M059J (cell line): ENCODE measurements at places on chromosomes 5 and 9.

DNA sequence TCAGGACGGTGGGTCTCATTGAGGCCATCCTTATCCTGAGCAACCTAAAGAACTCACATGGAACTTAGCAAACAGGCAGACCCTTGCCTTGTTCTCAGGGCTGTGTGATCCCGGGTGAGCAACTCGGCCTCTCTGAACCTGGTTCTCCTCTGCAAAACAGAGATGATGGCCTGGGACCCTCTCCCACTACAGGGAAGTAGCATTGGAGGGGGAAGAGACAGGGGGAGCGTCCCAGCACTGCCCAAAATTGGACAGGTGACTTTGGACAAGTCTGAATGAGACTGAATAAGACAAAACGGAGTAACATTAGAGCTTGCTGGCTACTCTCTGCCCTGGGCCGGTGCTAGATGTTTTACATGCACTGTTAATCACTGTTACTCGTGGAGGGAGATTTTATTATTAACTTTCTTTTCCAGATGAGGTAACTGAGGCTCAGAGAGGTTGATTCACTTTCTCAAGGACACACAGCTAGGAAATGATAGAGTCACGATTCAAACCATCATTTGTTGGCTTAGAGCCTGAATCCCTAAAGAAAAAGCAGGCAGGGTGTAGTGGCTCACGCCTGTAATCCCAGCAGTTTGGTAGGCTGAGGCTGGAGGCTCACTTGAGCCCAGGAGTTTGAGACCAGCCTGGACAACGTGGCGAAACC is 136.4 kb downstream of the C9orf50 start:
- no peak for DNase-seq

- DNase-seq: no peak
These were observed 34.7 kb upstream of the ICE1 start for GRCh38 chr5:5387777-5388176.

DNA sequence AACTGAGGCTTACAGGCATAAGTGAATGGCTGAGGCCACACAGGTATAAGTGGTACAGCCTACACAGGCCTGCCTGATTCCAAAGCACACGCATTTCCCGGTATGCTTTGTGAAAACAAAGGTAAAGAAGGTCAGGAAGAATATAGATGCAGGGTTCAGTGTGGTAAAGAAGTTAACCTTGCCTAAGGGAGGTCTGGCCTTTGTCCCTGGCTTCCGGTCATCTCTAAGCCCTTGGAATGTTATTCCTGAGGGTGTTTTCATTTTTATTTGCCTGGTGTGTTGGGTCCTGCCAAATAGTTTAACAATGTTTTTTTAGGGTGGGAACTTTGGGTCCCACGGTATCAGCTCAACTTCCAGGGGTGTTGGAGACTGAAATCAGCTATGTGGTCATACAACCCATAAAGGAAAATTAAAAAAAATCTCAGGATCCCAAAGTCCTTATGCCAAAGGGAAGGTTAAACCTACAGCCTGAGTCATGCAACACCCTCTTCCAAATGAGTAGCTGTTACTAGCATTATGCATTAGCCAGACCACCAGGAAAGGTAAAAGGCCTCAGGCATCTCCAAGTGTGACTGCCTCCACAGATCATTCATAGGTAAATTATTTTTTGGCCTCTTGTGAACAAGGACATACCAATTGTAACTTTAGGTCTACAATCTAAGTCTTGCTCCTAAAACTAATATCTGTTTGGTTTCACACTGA is 124.6 kb downstream of the ATP10B start:
- no peak for DNase-seq

DNA sequence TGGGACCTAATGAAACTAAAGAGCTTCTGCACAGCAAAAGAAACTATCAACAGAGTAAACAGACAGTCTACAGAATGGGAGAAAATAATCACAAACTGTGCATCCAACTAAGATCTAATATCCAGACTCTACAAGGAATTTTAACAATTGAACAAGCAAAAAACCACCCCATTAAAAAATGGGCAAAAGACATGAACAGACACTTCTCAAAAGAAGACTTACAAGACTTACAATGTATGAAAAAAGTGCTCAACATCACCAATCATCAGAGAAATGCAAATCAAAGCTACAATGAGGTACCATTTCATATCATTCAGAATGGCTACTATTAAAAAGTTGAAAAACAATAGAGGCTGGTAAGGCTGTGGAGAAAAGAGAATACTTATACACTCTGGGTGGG is 58.0 kb downstream of the SHOC1 start:
- DNase-seq: no peak

GRCh38 chr5:55101556-55102276 is 730 bp upstream of the GZMA start:
- no peak for DNase-seq

DNA sequence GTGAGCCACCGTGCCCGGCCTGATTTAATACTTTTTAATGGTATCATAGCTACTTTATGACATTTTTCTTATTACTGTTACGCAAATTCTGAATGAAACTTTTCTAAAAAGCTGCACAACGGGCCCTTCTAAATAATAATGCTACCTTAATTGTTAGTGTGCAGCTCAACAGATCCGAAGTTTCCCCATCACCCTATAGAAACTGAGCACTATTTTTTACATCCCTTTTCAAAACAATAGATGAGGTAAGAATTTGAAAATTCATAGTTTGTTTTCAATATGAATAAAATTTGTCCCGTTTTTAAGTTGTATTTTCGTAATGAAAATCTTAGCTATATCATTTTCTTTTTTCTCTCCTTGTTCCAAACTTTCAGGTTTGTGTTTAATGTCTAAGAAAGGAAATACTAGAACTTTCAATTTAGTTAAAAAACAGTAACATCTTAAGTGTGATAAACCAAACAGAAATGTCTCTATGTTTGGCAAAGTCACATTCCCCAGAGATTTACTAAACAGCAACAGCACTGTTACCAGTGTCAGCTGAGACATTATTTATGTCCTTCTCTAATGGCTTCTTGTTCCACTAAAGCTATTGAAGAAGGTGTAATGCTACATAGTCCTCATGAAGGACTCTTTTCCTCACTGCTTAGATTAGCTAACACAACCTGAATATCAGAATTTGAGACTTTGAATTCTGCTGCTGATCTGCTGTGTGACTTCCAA is 22.9 kb downstream of the KIF2A start:
- DNase-seq: no peak

DNA sequence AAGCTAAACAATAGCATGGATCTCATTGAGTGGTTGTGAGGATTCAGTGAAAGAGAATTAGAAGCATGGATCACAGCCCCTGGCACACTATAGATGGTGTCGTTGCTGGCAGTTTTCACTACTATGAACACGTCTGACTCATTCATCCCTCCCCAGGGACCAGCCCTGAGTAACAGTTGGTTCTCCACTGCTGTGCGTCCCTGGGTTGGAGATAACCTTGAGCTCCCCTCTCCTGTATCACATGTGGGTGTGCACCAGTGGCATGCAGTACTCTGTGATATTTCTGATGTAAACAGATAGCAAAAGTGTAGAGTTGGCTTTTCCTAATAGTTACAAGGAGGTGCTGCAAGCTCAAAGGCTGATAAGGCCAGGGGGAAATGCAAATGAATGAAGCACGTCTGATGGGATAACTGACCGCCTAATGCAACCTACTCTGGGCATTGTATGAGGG is 8.8 kb upstream of the LCP2 start:
- peak; percentile 45 for DNase-seq

- DNase-seq: no peak
These were observed 93.3 kb upstream of the PCSK5 start for GRCh38 chr9:75797085-75797580.

- DNase-seq: no peak
These were observed 294 bp downstream of the ADRB2 start for GRCh38 chr5:148826739-148827070.

- peak; percentile 87 for DNase-seq
These were observed 92.0 kb upstream of the DNAH5 start for GRCh38 chr5:14036514-14036913.

GRCh38 chr9:69325409-69326212 is 596 bp downstream of the ENTREP1 start:
- DNase-seq: no peak

GRCh38 chr9:134325813-134326723 is at the start of gene RXRA:
Gene RXRA (plus strand): TSS chr9:134326455. CDS start chr9:134326632, 177 bp downstream.
- DNase-seq: peak; percentile 77

DNA sequence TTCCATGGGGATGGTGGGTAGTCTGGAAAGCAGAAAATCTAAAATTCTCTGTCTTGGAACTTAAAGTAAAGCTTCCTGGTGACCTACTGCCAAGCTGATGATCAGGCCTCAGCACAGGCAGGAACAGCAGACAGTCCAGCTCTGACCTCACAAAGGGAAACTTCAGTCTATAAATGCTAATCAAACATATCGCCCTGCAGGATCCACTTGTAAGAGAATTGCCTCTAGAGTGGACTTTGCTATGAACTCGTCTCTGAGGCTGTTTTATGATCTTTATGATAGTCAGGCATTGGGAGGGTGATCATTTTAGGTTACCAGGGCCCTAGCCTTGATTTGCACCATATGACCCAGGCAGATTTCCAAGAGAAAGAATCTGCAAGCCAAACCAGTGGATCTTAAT is 67.6 kb upstream of the SELENOP start:
- no peak for DNase-seq

DNA sequence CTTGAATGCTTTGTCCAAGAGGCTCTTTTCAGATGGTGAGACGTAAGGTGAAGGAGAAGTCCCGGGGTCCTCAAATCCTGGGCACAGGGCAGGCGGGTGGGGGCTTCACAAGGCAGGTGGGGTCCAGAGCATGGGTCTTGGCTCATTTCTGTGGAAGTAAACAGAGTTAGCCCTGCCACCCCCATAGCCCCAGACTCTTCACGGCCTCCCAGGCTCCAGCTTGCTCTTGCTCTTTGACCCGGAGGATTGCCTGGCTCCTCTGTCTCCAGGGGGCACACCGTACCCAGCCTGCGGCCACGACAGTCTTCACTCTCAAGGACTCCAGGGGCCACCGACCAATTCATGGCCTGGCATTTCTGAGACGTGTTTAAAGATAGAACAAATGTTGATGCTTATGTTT is 28.8 kb upstream of the POMT1 start:
- DNase-seq: no peak

- peak; percentile 82 for DNase-seq
These were observed 369.3 kb downstream of the BNC2 start for GRCh38 chr9:16501141-16501540.

DNA sequence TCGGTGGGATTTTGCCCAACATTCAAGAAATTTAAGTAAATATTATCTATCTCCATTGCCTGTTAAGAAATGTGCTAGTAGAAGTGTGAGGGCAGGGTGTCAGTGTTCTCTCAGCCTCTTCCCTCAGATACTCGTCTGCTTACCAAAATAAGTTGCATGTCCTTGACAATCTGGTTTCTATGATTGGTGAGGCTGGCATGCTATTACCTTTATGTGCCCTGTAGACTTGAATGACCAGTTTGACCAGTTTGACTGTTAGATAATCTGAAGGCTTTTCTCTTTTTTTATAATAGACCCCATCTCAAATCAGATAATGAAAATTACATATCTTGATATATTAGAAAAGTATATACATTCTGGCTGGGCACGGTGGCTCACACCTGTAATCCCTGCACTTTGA is 348 bp downstream of the CATSPER3 start:
- no peak for DNase-seq

GRCh38 chr9:82231411-82231810 is 242.8 kb downstream of the SPATA31D1 start:
- DNase-seq: no peak

DNA sequence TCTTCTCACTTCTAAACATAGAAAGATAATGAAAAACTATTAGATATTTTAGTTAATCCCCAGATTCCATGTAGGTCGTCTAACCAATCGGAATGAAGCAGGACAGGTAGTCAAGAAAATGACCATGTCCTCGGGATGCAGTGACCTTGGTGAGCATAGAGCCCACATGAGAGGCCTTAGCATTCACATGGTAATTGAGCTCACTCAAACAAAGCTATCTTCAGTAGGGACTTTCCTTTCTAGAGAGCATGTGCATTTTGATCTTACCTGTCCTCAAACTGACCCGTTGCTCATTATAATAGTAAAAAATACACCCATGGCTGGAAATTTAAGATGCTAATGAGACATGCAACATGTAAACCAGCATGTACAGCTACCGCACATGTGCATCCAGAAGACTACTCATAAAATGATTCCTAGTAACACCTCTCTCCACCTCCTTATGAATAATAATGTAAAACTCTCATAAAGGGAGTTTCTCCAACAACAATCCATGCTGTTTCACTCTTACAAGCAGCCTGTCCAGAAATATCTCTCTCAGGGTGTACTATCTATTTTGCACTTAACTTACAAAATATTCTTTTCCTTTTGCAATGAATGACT is 274.0 kb upstream of the CDH9 start:
- no peak for DNase-seq

DNA sequence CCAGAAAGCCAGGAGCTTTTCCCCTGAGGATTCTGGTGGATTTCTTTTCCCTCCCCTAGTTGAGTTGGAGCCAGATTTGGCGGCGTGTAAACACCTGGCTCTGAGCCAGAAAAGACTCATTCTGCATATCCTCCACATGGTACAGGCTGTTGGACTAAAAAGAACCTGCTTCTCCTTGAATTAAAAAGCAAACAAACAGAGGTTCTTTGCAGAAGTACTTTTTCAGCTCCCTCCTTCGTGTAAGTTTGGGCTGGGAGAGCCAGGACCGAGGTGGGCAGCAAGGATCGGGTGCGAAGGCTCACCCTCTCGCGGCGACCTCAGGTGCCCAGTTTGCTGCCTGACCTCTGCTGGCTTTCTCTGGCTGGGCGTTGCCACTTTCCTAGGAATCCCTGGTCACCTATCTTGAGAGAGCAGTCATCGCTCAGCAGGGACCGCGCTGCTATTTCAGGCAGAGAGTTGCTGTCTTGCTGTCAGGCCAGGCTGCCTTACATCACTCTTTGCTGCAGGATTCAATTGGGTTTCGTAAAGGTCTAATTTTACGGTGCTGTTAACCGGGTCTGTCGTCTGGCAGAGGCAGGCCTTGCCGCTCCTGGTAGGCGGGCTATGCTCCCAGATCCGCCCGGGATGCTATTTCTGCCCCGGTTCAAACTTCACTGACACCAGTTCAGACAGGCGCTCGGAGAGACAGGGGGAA is 3.2 kb downstream of the PAPPA start:
- DNase-seq: peak; percentile 67

DNA sequence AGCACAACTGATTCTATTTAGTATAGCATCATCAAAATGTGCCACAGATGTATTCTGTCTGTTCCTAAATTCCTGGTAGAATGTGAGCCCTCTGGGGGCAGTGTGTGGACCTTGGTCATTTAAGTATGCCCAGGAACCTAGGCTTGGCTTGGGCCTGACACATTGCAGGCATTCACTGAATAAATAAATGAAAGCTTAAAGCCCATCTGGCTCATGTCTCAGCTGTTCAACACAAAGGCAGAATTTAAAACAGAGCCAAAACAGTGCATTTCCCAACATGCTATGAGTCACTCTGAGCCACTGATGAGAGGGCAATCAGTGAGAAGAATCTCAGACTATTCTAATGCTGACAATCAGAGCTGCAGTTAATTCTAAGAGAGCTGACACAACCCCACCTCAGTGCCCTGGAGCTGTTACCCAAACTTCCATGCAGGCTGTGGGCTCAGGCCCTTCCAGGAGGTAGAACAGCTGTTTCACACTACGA is 8.1 kb downstream of the FAM193B start:
- peak; percentile 98 for DNase-seq
